Stimulated activated CD8-positive, alpha-beta memory T cell treated with anti-CD3 and anti-CD28 coated beads, Interleukin-7, amount 100 ng/mL, for 1 hour (primary cell): ENCODE measurements at places on chromosomes 3 and 15.

GRCh38 chr15:68843425-68844311, 23.0 kb upstream of the ANP32A start:
- DNase-seq, result no peak

- DNase-seq, result no peak
Observed at GRCh38 chr3:186590580-186591295, 20.2 kb downstream of the DNAJB11 start.

- no peak for DNase-seq
Observed at GRCh38 chr3:107264888-107265287, 112.4 kb upstream of the CCDC54 start.

GRCh38 chr3:170154569-170155143, 26.9 kb downstream of the PHC3 start:
- no peak for DNase-seq

DNA sequence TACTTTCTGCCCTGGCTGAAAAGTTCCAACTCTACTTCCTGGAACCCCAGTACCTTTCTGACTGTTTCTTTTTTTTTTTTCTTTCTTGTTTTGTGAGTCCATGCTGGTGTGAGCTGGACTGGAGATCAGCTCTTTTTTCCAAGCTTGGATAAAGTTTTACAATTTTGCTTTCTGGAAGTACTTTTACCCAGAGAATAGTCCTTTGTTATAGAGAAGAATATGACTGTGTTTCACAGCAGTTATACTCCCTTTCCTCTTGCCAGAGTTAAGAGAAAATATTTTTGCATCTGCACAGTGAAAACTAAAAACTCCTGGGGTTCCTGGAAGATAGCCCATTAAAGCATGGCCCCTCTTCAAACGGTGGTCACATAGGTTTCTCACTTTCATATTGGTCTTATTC, 1100.6 kb downstream of the OTOL1 start:
- no peak for DNase-seq
